ENCODE measurements at places on chromosomes 6 and 20.
A peak's percentile ranks its signal among the peaks of the same experiment; 100 is the strongest.

GRCh38 chr20:16205507-16205906 lies 367.7 kb downstream of the KIF16B start:
- no peak for DNase-seq

GRCh38 chr6:34760108-34760507 lies 2.8 kb downstream of the SNRPC start:
- DNase-seq = no peak

DNA sequence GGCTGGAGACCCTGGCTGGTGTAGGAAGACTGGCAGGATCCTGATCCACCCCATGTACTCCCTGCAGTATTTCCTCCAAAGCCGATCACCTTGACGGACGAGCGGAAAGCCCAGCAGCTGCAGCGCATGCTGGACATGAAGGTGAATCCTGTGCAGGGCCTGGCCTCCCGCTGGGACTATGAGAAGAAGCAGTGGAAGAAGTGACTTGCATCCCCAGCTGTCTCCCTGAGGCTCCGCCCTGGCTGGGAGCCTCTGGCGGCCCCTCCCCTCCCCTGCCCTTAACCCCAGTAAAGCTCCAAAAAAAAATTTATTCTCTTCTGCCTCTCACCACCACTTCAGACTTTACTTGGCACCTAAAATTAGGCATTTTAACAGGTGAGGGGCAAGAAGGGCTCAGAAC lies 7.0 kb downstream of the COX4I2 start:
- no peak for DNase-seq

- peak; percentile 60 for DNase-seq
Observed at GRCh38 chr6:44078827-44079671, 48.2 kb downstream of the MRPL14 start.

- DNase-seq = no peak
Observed at GRCh38 chr20:17572034-17572638, 2.3 kb downstream of the DSTN start.

- no peak for DNase-seq
Observed at GRCh38 chr20:1871807-1872458, 23.3 kb upstream of the SIRPA start.

GRCh38 chr6:113829696-113830045 lies 27.5 kb upstream of the MARCKS start:
- DNase-seq = no peak

DNA sequence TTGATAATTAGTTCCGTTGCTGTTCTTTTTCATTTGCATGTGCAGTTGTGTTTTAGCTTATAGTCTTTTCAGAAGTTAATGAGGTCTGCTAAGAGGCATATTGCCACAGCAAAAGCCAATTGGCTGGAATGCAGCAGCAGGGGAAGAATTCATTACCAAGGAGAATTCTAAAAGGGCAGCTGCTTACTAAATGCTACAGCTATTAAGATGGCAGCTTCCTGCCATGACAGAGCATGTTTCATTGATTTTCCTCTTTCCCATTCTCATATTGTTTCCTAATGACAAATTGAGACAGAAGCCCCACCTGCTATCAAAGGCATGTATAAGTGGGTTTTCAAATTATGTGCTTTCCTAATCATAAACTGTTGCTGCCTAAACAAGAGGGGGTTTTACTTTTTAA lies 66.6 kb downstream of the CLVS2 start:
- no peak for DNase-seq

- DNase-seq = no peak
Observed at GRCh38 chr6:1624851-1625781, 15.4 kb downstream of the FOXC1 start.

- no peak for DNase-seq
Observed at GRCh38 chr6:158257781-158258180, 54.5 kb upstream of the TULP4 start.

GRCh38 chr6:137305691-137306090 lies 86.5 kb upstream of the IFNGR1 start:
- DNase-seq = no peak

- no peak for DNase-seq
Observed at GRCh38 chr6:43996618-43997344, 130.5 kb downstream of the MRPL14 start.

- DNase-seq = no peak
Observed at GRCh38 chr6:6997263-6998193, 110.2 kb upstream of the RREB1 start.

- no peak for DNase-seq
Observed at GRCh38 chr6:124463271-124463670, 499.0 kb upstream of the RNF217 start.

GRCh38 chr6:138450445-138450844 lies 46.4 kb downstream of the HEBP2 start:
- no peak for DNase-seq

DNA sequence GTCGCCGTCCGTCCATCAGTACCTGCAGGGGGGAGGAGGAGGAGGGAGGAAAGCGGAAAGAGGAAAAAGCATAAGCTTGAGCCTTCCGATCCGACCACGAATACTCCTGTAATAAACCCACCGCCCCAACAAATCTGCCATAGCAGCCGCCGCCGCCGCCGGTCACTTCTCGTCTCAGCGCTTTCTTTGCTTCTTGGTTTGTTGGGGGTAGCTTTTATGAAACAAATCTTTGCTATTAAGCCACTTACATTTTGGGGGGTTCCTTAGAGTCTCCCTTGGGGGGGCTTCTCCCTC lies 277 bp downstream of the ADGRB3 start:
- no peak for DNase-seq

GRCh38 chr6:40778196-40778595 lies 191.0 kb upstream of the LRFN2 start:
- DNase-seq = no peak

GRCh38 chr20:63042448-63043071 lies 35.8 kb upstream of the BHLHE23 start:
- no peak for DNase-seq

- no peak for DNase-seq
Observed at GRCh38 chr6:22366214-22366613, 69.4 kb upstream of the PRL start.

DNA sequence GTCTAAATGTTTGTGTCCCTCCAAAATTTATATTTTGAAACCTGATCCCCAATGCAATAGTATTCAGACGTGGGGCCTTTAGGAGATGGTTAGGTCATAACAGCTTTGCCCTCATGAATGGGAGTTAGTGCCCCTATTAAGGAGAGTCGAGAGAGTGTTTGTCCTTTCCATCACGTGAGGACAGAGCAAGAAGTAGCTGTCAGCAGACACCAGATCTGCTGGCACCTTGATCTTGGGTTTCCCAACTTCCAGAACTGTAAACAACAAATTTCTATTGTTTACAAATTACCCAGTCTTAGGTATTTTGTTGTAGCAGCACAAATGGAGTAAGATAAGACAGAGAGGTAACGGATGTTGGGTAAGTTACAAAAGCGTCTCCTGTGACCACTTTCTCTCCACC lies 46.6 kb downstream of the FAM50B start:
- no peak for DNase-seq

- DNase-seq = no peak
Observed at GRCh38 chr20:23018432-23018831, 16.7 kb upstream of the SSTR4 start.

GRCh38 chr6:74969591-74970267 lies 236.1 kb downstream of the COL12A1 start:
- no peak for DNase-seq

- DNase-seq = no peak
Observed at GRCh38 chr6:43933148-43933885, 163.3 kb downstream of the VEGFA start.

- no peak for DNase-seq
Observed at GRCh38 chr20:59400708-59401107, 100.3 kb downstream of the EDN3 start.

DNA sequence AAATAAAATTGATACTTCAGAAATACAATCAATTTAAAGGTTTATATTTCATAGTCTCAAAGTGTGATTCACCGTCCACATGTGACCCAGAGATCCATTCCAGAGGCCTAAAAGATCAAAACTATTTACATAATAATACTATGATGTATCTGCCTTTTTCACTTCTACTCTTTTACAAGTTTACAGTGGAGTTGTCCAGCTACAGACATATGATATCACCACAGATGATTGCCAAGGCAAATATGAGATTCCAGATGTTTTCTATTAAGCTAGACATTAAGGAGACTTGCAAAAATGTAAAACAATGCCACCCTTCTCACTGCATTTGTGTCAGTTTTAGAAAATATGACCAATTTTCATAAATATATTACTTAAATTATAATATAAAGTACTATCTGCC lies 443.7 kb downstream of the GJA1 start:
- no peak for DNase-seq

GRCh38 chr6:149890629-149891045 lies 7.3 kb downstream of the RAET1E start:
- DNase-seq = no peak

GRCh38 chr6:13766201-13766634 lies 48.1 kb downstream of the MCUR1 start:
- no peak for DNase-seq
